ENCODE measurements at places on chromosomes 12 and 14.

DNA sequence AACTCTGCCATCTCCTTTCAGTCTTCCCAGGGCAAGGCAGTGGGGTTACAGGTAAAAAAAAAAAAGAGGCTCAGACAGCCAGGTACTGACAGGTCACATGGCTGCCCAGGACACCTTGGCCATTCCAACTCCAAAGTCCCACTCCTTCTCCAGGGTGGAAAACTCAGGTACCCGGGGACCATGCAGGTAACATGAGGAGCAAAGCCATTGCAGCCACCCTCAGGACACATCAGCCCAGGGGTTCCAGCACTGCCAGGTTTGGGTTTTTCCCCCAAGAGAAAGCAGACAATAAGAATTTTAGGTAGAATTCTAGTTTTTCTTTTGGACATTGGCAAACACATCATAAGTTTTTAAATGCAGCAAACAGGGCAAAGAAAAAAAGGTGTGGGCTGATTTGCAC is 15.3 kb downstream of the FAM222A start:
- no peak for DNase-seq

- no peak for DNase-seq
These were observed 27.8 kb upstream of the NFYB start for GRCh38 chr12:104165801-104166200.

GRCh38 chr14:35212471-35213142 is 79.6 kb upstream of the PSMA6 start:
- DNase-seq = no peak

- no peak for DNase-seq
These were observed 167.7 kb upstream of the PLXNC1 start for GRCh38 chr12:93980711-93981110.

DNA sequence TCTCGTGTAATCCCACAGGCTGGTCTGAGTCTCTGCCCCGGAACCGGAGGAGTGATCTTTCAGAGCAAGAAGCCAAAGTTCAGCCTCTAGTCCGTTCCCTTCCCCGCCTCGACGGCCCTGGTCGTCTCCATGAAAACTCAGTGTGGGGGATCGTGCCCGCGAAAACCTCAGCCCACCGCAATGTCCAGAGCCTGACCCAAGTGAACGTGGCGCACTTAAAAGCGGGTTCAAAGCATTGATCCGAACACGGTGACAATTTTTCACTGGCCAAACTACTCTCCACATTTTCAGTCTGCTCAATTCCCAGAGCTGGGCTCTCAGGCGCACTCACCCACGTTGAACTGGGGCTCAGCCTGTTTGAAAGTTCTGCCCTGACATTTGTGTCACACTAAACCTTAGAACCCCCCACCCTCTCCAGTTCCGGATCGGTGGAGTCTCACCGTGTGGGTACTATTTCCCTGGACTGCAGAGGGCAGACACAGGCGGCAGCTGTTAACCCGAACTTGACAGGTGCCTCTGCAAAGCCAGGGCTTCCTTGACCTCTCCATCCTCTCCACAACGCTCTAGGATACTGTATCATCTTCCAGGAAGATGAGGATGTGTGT is 886 bp upstream of the PRICKLE1 start:
- no peak for DNase-seq

- DNase-seq = no peak
These were observed 65.5 kb upstream of the PRKD1 start for GRCh38 chr14:29993143-29993542.

GRCh38 chr14:68783408-68784225 is 9.2 kb downstream of the ZFP36L1 start:
- no peak for DNase-seq

DNA sequence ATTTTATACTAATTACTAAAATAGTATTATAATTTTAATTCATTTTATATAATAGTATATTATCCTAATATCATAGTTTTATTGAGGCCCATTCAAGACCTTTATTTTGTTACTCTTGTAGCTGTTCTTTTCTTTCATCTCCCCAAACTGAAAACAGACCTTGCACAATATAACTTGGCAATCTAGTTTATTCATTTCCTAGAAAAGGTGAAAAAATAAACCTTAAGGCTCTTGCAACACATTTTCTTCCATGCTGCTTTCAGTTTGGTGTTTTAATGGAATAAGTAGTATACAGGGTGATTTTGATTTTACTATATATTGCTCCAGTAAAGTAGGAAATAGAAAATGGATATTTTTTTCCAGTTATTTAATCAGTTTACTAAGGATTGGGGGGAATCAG is 174.0 kb downstream of the SLC2A13 start:
- no peak for DNase-seq

- no peak for DNase-seq
These were observed 143.1 kb downstream of the PCNX1 start for GRCh38 chr14:71050227-71050823.

DNA sequence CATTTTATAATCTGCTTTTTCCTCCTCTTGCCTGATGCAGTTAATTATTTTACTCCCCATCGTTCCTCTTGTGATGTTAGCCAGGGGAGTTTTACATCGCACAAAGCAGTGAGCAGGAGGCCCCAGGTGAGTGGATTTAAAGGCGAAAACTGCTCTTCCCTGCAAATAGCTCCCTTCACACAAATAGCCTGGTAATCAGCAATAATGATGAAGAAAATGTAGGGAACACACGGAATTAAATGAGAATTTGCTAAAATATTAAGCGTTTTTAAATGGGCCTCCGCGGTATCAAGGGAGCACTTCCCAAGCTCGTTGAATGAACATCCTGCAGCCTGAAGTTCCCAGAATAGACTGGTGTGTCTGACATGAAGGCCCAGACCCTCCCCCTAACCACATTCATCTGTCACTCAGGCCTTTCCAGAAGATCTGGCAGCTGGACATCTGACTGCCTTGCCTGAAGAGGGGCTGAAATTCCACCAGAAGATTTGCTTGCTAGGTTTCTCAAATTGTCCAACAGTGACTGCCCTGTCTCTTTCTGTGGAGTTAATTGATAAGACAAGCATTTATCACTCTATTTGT is 127.2 kb downstream of the CCDC60 start:
- DNase-seq = no peak

GRCh38 chr14:29311983-29312382 is 545.4 kb downstream of the FOXG1 start:
- DNase-seq = no peak

DNA sequence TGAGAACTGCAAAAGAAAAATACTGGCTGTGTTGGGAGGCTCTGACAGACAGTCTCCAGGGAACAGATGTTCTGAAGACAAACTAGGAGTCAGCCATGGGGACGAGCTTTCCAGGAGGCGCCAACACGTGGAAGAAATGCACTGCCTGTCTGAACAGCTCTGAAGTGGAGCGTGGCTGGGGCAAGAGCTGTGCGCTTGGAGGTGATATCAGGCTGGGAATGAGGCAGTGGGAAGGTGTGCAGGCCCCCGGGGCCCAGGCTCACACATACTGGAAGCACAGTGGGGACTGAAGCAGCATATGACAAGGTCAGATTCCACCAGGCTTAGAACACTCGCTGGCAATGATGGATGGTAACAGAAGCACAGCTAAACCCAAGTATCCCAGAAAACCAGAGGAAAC is 17.5 kb downstream of the APPL2 start:
- no peak for DNase-seq

- DNase-seq = no peak
These were observed 20.5 kb downstream of the CBX5 start for GRCh38 chr12:54259194-54260011.

GRCh38 chr14:93430315-93431035 is at the start of gene UNC79:
UNC79 (plus strand) TSS chr14:93430939; CDS start chr14:93431030, 91 bp downstream.
- no peak for DNase-seq

- DNase-seq = peak; percentile 46
These were observed 14.6 kb upstream of the HDAC7 start for GRCh38 chr12:47834199-47834903.

GRCh38 chr14:101845496-101845895 is 84.0 kb downstream of the PPP2R5C start:
- DNase-seq = no peak
